Stimulated activated CD4-positive, alpha-beta T cell treated with anti-CD3 and anti-CD28 coated beads, Interleukin-2, amount 100 ng/mL, for 48 hours (primary cell): ENCODE measurements at places on chromosomes 12 and 14.

DNA sequence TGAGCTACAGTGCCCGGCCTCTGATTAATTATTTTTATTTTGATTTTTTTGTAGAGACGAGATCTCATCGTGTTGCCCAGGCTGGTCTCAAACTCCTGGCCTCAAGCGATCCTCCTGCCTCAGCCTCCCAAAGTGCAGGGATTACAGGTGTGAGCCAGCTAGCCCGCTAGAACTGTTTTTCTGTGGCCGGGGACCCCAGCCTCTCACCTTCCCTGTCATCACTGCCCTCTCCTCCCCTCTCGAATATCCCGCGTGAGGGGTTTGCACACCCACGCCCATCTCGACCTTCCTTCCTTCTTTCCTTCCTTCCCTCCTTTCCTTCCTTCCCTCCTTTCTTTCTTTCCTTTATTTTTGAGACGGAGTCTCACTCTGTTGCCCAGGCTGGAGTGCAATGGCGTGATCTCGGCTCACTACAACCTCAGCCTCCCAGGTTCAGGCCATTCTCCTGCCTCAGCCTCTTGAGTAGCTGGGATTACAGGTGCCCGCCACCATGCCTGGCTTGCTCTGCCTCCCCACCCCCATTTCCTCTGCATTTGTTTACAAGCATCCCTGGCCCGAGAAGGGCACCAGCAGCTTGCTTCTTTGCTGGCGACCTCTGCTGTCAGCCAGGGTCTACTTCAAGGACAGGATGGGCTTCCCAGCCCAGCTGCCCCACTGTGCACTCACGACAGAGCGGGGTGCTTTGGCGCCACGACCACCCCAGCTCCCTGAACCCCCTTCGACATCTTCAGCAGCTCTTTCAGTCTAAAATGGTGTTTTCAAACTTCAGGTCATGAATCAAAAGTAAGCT, 4.3 kb upstream of the TRAF3 start:
- DNase-seq, result no peak

- DNase-seq, result no peak
Observed at GRCh38 chr12:101891462-101891971, 14.1 kb downstream of the DRAM1 start.

- DNase-seq, result no peak
Observed at GRCh38 chr12:49959685-49960473, 1.8 kb upstream of the AQP5 start.

- DNase-seq, result no peak
Observed at GRCh38 chr14:91169951-91170350, 56.1 kb downstream of the DGLUCY start.

DNA sequence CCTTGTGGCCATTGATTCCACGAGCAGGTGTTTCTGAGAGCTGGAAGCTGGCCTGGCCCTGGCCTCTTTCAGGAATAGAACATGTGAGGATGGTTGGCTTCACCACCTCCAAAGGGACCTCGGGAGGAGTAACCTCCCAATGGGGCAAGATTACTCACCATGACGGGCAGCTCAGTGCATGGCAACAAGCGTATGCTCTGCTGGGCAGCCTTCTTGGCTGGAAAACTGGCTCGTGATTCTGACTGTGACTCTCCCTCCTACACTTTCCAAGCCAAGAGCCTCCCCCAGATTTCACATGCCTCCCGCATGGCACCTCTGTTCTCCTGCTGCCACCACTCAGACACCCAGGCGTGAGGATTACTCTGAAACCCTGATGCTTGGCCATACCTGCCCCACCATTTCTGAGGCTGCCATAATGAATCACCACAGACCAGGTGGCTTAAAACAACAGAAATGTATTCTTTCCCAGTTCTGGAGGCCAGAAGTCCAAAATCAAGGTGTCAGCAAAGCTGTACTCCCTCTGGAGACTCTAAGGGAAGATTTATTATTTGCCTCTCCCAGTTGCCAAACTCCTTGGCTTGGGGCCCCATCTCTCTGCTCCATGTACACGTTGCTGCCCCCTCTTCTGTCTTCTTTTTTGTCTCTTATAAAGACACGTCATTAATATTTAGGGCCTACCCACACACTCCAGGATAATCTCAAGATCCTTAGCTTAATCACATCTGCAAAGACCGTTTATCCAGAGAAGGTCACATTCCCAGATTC, 215.9 kb downstream of the CHST11 start:
- no peak for DNase-seq

DNA sequence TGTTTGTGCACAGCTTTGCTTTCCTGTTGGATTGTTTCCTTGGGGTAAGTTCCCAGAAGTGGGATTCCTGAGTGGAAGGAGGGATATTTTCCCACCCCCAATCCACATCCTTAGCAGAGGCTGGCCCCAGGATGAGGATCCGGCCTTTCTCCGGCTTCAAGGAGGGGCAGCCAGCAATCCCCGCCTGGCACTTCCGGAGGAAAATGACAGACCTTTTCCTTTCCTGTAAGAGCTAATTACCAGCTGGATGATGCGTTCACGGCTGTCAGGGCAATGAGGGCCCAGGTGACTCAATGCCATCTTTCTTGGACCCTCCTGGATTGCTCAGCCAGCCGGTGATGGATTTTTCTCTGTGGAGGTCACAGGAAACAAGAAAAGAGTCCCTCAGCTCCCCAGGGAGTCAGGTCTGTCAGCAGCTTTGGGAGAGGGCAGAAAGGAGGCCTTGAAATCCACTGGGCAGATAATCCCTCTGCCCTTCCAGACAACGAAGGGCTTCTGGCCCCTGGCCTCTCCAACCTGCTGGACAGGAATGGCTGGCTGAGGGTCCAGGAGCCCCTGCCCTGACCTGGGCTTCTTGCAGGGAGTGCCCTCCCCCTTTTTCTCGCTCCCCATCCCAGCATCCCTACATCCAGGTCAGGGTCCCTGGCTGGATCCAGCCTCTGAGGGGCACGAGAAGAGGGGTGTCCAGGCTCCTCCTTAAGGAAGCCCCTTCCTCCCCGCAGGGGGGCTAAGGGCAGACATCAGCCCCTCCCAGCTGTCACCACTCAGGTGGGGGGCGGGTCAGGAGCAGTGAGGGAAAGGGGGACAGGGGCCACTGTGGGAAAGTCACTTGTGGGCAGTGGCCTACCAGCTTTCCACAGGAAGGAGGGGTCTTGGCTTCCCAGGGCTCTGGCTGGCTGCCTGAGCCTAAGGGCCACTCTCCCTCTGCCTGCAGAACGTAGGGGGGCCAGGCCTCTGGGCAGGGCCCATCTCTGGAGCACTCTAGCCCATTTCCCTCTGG, 16.1 kb upstream of the CCDC85C start:
- DNase-seq, result no peak

GRCh38 chr12:69583203-69583602, 2.1 kb upstream of the CCT2 start:
- no peak for DNase-seq

- DNase-seq, result no peak
Observed at GRCh38 chr12:86959766-86960458, 703.7 kb upstream of the MGAT4C start.

- no peak for DNase-seq
Observed at GRCh38 chr12:105431537-105432100, 101.1 kb downstream of the C12orf75 start.

GRCh38 chr14:72904840-72905561, 11.1 kb upstream of the DPF3 start:
- DNase-seq, result no peak

DNA sequence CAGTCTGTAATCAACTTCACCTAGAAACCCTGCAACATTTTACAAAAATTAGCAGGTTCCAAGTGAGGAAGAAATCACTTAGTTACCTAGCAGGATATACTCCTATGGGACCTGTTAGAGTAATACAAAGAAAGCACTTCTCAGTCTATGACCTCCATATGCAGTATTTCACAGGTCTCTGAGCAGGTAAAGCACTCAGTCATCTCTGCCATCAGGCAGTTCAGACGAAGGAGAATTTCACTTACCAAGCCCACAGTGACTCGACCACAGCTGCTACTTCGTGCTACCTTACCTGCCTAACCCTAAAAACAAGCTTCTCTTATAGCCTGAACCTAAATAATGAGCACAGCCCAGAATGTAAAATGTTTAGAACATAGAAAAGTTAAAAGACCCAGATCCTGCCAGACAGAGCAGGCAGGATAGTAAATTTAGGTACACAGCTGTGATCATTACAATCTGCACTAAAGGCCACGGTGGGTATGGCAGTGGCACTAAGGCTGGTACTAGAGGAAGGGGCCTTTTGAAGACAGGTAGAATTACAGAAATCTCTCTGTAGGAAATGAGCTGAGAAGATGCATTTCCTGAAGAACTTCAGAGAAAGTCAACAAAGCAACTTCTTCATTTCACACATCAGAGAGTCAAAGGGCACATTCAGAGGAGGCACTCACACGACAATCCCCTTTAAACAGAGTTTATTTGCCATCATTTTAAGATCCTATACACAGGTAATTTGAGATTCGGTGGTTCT, 35.7 kb downstream of the DCAF5 start:
- DNase-seq, result no peak

GRCh38 chr12:7197841-7198240, 8.4 kb downstream of the PEX5 start:
- no peak for DNase-seq

- no peak for DNase-seq
Observed at GRCh38 chr12:97452839-97453238, 9.8 kb upstream of the RMST start.

GRCh38 chr14:61406675-61407074, 85.3 kb downstream of the PRKCH start:
- DNase-seq, result no peak

DNA sequence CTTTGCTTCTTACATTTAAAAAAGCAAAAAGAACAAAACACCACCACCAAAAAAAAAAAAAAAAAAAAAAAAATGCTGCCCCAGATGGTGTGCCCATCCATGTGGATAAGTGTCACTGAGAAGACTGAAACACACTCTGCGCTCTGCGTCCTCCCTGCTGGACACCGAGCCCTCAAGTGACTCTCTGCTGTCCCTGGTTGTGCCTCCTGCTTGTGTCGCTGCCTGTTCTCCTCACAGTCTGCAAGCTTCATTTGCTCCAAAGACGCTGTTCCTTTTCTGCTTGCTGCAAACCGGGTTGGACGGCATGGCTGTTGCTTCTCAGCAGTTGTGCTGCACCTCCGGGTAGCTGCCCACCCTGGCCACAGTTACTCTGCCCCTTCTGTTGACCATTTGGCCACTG, 276.2 kb upstream of the ATP2B1 start:
- DNase-seq, result no peak

- DNase-seq, result peak; percentile 19
Observed at GRCh38 chr12:130162267-130162666, at the start of gene FZD10. FZD10 (plus strand) TSS chr12:130162464; CDS start chr12:130162943, 479 bp downstream.

- no peak for DNase-seq
Observed at GRCh38 chr12:1584326-1584725, 10.1 kb downstream of the FBXL14 start.

GRCh38 chr12:54009171-54010052, 627 bp downstream of the HOXC8 start:
- no peak for DNase-seq

DNA sequence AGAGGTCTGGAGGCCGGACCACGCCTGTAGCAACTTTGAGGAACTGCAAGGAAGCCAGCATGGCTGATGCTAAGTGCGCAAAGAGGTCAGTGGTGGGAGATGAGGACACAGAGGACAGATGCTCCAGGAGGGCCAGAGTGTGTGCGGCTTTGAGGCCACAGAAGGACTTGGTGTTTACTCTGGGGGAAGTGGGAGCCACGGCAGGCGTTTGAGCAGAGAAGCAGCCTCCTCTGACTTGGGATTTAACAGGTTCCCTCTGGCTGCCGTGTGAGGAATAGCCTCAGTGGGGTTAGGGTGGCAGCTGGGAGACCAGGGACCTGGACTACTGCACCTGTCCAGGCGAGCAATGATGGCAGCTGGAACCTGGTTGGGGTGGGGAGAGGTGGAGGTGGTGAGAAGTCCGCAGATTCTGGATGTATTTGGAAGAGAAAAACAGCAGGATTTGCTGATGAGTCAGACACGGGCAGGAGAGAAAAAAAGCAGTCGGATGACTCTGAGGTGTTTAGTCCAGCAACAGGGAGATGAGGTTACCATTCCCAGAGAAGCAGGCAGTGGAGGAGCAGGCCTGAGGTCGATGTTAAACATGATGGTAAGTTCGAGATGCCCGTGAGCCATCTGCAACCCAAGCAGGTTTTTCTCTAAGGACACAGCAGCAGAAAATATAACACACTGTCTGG, 143.5 kb downstream of the SCARB1 start:
- DNase-seq, result no peak

DNA sequence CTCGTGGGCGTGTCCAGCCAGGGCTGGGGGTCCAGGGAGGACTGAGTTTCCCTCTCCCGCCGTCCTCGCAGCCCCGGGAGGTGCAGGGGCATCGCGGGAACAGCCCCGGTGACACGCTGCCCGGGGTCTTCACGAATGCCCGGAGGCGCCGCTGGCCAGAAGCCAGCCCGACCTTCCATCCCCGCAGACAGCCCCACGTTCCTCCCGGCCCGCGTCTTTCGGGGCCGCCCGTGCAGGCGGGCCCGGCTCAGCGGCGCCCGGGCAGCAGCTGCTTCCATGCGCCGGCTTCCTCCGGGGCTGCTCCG, 827 bp upstream of the TEDC1 start:
- DNase-seq, result no peak
